ENCODE measurements at places on chromosomes 11 and 22.

- no peak for DNase-seq
Observed at GRCh38 chr11:133815636-133816035, 29.7 kb downstream of the SPATA19 start.

GRCh38 chr11:113365895-113366294, 21.7 kb upstream of the ANKK1 start:
- DNase-seq, result no peak

DNA sequence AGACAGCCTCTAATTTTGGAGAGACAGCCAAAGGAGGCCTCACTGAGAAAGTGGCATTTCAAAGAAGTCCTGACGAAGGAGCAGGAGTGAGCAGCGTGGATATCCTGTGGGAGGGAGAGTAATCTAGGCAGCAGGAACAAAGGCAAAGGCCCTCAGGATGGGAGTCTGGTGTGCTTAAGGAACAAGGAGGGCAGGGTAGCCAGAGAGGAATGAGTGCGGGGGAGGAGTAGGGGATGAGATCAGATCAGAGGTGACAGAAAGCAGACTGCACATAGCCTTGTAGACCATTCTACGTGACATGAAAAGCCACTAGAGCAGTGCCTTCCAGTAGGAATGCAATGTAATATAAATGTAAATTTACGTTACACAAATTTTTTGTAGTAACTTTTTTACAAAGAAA, 5.6 kb downstream of the SLC36A4 start:
- peak; percentile 14 for DNase-seq

DNA sequence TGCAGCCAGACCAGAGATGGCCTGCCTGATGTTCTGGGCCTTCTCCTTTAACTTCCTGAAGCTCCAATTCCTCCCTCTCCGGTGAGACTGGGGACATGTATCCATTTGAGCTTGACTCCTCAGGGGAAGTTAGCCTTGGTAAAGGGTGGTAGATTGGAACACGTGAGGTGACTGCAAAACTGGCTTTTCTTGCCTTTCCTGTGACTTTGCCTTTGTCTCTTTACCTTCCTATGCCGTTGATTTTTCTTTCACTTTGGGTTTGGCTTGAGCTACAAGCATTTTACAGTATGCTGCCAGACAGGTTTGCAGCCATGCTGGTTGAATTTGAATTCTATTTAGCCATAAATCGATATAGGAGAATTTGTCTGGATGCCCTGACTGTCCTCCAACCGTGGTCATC, 16.8 kb upstream of the GLYATL1 start:
- DNase-seq, result no peak

DNA sequence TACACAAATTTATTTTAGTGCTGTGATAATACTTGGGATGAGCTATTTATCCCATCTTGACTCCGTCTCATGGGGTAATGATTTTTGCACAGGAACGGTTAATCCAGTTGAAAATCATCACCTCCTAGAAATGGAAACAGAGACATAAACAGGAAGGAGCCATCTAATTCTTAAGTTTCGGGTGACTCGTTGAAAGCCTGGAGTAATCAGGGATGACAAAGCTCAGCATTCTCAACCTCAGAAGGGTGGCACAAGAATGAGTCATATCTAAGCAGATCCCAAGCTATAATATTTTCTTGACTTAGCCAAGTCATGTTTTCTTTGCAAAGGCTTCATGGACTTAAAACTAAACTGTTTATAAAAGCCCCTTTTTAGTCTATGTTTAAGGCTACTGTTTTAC, 280.8 kb upstream of the CCDC90B start:
- DNase-seq, result no peak

DNA sequence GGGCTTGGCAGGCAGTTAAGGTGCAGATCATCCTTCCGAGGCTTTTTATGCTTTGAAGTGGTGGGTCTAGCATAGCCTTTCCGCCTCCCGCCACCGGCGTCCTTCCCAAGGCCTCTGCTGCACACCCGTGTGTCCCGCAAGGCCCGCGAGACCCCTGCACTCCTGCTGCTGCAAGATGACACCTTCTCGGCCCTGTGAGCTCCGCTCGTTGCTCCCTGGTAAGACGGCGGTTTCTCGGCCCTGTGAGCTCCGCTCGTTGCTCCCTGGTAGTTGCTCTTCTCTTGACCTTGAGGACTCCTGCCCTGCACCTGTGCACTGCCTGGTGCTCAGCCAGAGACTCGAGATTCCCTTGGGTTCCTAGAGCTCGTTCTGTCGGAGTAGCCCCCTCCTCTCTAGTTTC, 17.9 kb upstream of the TRMU start:
- no peak for DNase-seq

DNA sequence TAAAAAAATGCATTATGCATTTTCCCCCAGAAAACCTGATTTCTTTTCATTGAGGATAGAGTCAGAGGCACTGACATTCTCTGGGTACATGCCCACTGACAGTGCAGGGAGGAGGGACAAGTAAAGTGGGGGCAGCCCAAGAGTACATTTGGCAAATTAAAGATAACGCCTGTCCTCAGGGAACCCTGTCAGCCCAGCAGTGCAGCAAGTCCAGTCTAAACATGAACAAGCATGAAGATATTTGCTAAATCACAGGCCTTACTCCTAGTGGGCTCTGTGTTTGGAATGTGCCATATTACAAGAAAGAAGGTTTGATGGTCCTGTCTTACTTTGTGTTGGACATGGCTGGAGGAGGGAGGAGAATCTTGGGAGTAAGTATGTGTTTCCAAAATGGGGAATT, 37.9 kb downstream of the AMOTL1 start:
- no peak for DNase-seq

- DNase-seq, result no peak
Observed at GRCh38 chr11:119608201-119608600, 120.8 kb downstream of the NECTIN1 start.

GRCh38 chr11:70829886-70830272, 422.5 kb downstream of the SHANK2 start:
- no peak for DNase-seq

GRCh38 chr11:66089067-66089466, 19.0 kb downstream of the PACS1 start:
- no peak for DNase-seq

GRCh38 chr11:133893381-133893780, 48.1 kb upstream of the SPATA19 start:
- DNase-seq, result no peak

GRCh38 chr11:35947437-35947836, 3.6 kb downstream of the LDLRAD3 start:
- DNase-seq, result no peak

DNA sequence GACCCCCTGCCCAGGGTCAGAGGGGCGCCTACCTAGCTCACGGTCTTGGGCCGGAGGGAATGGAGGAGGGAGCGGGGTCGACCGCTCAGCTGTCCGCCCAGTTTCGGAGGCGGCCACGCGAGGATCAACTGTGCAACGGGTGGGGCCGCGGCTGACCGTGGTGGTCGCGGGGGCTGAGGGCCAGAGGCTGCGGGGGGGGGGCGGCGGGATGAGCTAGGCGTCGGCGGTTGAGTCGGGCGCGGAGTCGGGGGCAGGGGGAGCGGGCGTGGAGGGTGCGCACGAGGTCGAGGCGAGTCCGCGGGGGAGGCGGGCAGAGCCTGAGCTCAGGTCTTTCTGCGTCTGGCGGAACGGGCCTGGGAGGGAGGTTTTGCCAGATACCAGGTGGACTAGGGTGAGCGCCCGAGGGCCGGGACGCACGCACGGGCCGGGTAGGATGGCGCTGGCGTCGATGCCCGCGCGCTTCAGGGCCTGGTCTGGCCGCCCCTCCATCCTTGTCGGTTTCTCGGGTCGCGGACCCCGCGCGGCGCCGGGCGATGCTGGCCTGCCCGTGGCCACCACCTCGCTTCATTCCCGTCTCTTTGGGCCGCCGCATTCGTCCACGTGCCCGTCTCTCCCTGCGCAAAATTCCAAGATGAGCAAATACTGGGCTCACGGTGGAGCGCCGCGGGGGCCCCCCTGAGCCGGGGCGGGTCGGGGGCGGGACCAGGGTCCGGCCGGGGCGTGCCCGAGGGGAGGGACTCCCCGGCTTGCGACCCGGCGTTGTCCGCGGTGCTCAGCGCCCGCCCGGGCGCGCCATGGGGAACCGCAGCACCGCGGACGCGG, at the start of gene DRD4:
DRD4 (plus strand) TSS at position 759 of the 822 bp plus-strand sequence; CDS start at position 795, 36 bp downstream.
- no peak for DNase-seq

DNA sequence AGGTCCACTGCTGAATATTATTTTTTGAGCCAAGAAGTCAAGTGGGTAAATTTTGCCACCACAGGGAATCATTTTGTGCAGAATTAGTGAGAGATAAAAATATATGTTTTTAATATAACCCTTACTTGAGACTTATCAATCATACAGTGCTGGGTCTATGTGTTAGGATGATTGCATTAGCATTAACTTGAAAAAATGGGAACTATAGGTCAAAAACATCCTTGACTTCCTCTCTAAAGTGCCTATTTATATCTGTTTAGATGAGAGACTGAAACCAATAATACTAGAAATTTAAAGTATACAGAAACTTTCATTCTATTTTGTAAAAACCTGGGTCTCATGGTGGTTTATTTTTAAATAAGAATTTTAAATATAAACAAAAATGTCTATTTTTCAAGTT, 65.1 kb upstream of the CARD18 start:
- peak; percentile 45 for DNase-seq

DNA sequence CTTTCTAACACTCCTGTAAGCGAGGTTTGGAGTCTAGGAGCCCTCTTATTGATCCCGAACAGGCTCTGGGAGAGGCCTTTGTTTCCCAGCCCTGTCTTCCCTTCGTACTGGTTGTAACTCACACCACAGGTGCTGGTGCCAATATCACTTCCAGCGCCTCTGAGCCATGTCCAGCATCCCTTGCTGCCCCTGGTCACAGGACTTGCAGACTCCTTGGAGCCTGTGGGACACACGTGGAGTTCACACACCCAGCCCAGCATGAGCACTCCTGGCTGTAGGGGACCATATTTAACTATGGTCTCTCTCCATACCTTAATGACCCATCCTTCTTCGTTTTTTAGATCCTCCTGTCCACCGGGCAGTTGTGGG, 2.2 kb downstream of the ZBTB16 start:
- DNase-seq, result no peak

DNA sequence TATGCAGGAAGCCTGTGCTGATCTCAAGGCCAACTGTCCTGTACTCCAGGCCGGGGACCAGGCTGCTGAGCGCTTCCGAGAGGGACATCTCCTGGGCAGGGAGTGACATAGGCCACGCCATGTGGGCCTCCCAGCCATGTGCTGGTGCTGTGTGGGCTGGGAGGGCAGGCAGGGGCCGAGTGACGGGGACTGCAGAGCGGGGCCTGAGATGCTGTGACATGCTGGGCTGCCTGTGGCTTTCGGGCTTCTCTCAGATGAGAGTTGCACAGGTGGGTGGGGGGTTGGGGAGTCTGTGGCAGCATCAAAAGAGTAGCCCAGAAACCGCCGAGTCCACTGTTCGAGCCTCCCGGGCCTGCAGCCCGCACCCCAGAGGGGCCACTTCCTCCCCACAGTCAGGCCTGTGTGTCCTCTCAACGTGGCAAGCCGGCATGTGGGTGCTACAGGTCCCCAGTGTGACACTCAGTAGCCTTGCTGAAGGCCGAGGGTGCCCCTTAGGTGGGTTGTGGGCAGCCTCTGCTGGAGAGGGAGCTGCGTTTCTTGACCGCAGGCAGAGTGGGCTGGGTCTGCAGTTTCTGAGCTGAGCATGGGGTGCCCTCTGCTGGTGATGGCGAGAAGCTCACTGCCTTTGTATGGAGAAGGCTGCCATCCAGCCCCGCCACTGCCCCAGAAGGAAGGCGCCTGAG, 101.2 kb downstream of the BCR start:
- DNase-seq, result peak; percentile 62

- DNase-seq, result no peak
Observed at GRCh38 chr11:46693597-46694012, 6.8 kb downstream of the ARHGAP1 start.

GRCh38 chr11:68117853-68118470, 3.2 kb downstream of the CHKA start:
- no peak for DNase-seq

DNA sequence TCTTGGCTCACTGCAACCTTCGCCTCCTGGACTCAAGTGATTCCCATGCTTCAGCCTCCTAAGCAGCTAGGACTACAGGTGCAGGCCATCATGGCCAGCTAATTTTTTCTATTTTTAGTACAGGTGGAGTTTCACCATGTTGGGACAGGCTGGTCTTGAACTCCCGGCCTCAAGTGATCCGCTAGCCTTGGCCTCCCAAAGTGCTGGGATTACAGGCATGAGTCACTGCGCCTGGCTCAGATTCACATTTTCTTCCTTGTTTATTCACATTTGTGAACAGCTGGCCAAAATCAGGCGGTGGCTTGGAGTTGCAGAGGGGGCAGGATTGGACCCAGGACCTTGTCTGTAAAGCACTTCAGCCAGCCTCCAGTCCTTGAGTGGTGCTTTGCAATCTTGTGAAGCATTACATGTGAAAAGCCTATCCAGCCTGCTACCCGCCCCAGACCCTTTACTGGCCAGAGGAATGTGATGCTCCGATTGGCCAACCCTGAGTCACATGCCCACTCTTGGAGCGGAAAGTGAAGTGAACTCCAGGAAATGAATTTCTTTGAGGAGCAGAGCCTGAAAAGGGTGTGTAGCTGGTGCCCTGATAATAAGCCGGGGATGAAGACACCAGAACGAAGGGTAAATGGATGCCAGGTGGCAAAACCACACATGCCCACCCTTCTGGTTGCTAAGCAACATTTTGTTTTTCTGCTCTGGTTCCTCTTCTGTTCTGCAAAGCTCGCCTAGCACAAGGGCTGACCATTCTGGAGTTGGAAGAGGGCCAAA, 62.6 kb upstream of the PTPRJ start:
- peak; percentile 75 for DNase-seq

DNA sequence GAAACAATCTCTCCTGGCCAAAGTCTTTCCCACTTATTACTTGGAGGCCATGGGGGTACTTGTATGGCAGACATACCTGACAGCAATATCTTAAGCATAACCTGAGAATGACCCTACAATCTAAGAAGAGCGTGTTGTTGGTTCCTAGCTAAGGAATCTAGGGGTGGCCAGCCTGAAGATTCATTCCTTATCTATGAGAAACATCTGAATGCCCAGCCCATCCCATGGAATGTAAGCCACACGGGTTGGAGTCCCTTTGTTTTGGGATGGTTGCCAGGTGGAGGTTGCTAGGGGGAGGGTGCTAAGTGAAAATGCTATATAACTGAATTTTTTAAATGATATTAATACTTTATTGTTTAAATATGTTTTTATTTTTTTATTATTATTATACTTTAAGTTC, 725.0 kb downstream of the ETS1 start:
- no peak for DNase-seq

DNA sequence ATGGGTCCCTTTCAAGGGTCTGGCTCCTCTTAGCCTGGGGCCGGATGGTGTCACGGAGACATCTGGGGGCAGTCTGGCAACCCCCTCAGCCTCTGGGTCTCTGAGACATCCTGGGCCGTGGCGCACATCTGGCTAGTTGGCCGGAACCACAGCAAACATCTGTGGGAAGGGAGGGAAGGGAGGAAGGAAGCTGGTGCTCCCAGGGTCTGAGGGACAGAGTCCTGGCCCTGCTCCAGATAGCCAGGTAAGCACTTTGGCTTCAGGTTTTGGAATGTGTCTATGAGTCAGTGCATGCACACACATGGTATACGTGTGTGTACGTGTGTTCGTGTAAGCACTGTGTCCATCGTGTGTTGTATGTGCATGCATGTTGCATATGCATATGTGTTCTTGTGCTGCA, 225.1 kb downstream of the MN1 start:
- DNase-seq, result no peak

All from inflammatory macrophage (primary cell).